ENCODE measurements at places on chromosomes 7 and 10.

GRCh38 chr10:84256510-84257342 lies 11.9 kb downstream of the RGR start:
- no peak for DNase-seq

DNA sequence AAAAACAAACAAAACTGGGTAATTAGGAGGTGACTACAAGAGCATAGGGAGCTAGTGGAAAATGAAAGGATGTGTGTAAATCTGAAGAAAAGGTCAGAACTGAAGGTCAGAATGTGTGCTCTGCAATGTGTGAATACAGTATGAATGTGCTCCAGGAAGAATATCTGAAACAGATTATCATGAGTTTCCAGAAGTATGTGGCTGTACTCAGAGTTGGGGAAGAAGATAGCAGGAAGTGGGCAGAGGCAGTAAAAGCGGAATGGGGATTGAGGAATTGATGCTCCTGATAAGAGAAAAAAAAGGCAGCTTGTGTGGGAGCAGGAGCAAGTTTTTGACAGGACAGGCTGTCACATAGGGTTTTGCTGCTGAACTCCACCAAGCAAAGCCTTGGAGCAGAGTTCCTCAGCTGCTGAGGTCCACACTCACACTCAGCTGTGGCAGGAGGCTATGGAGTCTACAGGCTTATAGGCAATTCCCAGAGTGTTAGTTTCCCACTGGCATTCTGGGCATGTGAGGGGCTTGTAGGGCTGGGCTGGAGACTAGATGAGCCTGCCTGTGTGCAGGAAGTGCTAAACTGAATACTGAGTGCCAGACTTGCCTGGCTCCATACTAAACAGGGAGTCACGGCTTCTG lies 22.9 kb downstream of the H2AZ2 start:
- no peak for DNase-seq

DNA sequence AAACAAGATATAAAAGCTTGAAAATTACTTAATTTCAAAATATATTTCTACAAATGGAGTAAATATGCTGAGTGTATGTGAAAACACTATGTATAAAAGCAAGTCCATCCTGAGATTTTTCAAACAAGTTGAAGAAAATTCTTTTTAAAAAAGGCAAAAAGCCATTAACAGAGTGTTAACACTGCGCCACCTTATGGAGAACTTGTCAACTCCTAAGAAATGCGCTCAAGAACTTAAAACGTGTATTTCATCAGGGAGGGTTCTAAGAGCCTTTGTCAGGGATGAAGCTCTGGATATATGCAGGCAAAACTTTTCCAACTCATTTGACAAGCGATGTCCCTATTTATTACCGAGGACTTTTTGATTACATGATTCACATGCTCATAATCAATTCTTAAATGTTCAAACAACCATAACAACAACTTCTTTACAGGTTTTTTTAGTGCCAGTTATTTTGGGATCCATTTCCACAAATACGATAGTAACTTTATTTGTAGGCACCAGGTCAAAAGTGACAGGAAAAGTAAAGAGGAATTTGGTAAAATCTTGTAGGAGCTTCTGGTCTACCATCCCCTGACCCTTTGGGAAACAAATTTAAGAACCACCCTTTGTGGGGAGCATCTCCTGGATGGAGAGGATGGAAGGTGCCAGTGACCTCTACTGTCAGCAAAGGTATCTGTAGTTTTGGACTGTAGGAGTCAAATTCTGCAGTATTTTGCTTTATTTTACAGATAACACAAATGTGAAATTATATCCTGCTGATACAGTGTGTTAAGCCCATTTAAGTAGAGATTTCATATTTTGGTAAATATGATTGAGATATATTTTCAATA lies 23.2 kb downstream of the CALCR start:
- DNase-seq: no peak

DNA sequence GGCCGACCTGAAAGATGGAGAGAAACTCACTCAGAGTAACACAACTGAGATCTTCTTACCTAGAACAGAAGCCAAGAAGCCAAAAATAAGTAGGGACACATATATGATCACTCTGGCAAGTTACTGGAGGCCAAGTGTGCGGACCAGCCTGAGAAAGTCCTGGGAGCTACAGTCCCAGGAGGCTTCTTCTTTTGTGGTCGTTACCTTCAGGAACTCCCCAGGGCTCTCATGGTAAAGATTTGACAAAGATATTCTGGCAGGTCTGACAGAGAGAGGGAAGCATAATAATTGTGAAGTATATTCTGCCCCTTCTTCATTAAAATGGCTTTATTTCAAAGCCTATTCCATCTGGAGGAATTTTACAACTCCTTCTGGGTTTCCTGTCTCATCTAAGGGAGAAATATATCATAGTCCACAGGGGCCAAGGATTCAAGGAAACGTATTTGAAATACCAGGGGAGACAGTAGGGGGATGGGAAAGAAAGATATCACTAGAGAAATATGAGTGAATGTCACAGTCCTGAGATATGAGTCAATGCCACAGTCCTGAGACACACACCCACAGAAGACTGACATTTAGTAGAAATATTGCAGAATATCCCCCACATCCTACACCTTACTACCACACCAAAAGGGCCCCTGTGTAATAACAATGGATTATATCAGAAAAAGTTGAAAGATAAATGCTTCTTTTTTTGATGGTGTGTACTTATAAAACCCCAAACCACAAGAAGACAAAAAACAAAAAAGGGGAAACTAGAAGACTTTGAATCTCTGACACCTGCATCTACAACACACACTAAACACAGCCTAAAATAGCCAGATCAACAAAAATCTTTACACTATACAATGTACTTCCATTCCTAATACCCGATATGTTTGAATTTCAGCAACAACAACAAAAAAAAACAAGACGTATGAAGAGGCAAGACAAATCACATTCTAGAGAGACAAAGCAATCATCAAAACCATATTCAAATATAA lies 594.2 kb upstream of the NRG3 start:
- DNase-seq: no peak

DNA sequence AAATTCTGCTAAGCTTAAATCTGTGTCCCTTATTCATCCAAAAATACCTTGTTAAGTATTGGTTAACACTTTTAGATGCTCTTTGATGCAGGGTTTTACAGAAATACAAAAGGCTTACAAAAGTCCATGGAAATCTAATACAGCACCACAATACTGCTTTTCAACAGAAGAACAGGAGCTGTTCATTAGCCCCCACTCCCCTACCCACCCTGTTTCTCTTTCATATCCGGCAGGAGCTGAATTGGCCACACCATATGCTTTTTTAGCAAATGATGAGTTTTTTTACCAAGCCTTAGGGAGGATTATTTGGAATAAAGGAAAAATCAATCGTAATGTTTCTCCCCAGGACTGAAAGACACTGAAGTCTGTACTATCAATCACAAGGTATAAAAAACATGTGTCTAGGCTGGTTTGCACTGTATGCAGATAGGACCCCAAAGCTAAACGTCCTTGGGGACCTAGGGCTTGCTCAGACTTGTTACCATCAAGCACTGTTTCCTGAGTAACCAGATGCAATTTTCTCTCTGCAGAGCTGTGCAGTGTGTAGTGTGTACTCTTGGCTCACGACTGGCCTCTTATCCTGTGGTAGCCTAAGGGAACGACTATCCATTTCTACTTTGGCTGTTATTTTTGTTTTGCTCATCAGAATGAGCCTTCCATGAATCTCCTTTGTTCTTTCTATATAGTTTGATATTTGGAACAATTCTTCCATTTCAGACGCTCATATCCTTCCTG lies 143.3 kb upstream of the LRGUK start:
- DNase-seq: no peak

GRCh38 chr7:123241809-123242208 lies 42.0 kb upstream of the SLC13A1 start:
- DNase-seq: no peak

DNA sequence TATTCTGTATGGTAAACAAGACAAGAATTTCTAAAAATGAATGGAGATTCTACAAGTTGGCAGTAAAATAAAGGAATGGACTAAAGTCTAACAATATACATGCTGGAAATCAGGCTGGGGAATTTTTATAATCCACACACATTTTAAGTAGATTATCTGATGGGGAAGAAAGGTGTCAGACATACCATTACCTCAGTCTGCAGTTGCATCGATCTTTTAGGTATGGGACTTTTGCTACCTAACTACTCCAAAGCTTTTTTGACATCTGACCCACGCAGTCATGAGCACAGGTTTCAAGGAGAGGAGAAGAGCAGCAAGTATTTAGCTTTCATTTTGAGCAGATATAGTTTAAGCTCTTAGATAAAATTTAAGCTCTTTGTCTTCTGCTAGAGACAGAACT lies 113.0 kb downstream of the ZNF438 start:
- no peak for DNase-seq

DNA sequence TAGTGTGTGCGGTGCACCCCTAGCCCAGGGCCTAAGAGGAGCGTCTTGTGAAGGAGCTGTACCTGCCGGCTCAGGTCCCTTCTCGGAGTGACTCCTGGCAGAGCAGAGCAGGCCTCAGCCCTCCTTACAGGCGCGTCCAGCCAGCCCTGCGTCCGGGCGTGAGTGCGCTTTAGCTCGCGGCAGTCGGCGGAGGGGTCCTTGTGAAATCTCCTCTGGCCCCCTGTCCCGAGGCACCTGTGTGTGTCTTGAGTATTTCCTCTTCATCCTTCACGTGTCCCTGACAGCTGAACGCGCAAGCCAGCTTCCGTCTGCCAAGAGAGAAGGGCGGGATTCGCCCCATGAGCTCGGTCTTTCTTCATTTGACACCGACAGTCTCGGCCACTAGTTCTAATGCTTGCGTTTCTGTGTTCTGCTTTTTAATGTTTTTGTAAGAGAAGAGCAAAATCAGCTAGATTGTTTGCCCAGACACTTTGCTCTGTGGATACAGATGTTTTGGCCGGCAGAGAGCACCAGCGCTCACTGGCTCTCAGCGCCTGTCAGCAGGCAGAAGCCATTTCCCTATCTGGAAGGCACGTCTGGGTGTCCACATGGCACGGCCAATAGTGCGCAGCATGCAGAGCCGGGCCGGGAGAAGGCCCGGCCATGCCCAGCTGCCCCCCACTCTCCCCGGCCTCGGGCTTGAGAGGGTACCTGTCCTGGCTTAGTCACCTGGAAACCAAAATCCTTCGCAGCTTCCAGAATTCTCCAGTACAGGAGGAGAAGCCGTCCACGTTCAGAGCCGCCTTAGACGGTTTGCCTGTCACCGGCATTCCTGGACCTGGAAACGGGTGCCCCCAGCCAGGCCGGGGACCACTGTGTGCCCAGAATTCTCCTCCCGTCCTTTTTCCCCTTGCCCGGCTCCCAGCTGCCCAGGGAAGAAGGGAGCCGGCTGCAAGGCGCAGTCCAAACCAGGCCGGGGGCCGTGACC lies 7.0 kb downstream of the GET4 start:
- DNase-seq: no peak

DNA sequence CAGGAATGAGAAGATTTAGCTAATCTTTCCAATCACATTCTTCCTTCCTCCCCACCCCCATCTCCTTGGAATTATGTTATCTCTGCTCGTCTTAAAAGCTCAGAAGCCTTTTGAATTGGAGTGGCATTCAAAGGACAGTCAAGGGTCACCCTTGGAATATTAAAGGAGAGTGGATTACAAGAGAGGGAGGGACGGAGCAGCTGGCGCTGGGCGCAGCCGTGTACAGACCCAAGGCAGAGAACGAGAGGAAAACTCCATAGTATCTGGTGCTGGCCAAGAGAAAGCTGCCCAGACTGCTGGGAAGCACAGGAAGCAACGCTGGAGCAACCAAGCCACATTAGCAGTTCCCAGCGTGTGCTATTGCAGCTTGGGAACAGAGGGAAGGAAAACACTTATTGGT lies 95.7 kb downstream of the POU6F2 start:
- no peak for DNase-seq
